ENCODE measurements at places on chromosomes 7 and 10. TPM values are rescaled to one million over a fixed set of nuclear protein-coding genes. Genes with fewer than 3 reads are reported as not detected.
A peak's percentile ranks its signal among the peaks of the same experiment; 100 is the strongest.

Gene AGAP5
- 6.0 TPM for total RNA-seq

Gene CFAP46
- 0.70 TPM for total RNA-seq

Gene SP4
- 21.2 TPM for total RNA-seq

Gene HOXA1
- 0.10 TPM for total RNA-seq

DNA sequence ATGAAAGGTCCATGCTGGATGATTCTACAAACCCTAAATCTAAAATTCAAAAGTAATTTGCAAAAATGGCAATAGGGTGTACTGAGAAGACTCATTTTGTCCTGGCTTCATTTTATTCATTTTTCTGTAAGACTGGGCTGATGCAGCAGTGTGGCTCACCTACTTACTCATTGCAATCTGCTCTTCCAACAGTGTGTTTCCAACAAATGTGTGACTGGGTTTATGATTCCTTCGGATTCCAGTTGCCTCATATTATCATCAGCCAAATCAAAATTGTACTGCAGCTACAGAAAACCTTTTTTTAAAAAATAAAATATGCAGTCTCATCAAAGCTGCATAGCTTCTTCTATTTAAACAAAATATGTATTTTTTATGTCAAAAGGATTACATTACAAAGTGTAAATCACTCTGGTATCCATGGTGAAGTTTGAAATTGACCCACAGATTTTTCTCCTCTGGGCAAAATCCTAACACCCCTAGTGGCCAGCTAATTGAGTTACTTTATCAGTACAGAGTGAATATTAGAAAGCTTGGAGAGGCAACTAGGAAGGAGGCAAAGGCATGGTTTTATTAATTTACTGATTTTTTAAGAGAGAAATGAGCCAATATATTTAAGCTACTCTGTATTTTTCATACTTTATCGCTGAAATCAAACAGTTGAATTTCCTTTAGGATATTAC is 390.3 kb downstream of the MAGI2 start:
- no peak for DNase-seq

DNA sequence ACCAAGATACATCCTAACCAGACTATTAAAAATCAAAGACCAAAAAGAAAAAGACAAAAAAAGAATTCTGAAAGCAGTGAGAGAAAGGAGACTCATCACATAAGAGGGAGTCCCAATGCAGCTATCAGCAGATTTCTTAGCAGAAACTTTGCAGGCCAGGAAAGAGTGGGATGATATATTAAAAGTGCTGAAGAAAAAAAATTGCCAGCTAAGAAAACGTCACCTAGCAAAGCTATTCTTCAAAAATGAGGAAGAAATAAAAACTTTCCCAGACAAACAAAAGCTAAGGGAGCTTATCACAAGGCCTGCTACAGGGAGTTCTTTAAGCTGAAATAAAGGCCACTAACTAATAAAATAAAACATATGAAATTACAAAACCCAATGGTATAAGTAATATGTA is 40.5 kb upstream of the CDK6 start:
- no peak for DNase-seq

DNA sequence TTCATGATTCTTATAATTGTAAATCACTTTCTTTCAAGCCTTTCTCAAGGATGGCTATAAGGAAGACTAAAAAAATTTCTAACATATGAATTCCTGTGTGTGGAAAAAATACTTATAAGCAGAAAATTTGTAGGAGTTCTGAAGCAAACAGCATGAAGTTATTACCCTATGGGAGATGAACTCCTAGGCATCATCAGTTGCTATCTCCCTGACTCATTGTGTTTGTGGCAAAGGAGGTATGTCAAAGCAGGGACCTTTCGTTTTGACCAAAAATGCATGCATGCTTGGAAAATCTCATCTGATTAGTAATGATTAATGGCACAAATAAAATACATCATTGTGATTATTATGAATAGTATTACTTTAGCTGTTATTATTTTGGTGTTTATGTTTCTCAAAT is 59.4 kb downstream of the CALCR start:
- no peak for DNase-seq

DNA sequence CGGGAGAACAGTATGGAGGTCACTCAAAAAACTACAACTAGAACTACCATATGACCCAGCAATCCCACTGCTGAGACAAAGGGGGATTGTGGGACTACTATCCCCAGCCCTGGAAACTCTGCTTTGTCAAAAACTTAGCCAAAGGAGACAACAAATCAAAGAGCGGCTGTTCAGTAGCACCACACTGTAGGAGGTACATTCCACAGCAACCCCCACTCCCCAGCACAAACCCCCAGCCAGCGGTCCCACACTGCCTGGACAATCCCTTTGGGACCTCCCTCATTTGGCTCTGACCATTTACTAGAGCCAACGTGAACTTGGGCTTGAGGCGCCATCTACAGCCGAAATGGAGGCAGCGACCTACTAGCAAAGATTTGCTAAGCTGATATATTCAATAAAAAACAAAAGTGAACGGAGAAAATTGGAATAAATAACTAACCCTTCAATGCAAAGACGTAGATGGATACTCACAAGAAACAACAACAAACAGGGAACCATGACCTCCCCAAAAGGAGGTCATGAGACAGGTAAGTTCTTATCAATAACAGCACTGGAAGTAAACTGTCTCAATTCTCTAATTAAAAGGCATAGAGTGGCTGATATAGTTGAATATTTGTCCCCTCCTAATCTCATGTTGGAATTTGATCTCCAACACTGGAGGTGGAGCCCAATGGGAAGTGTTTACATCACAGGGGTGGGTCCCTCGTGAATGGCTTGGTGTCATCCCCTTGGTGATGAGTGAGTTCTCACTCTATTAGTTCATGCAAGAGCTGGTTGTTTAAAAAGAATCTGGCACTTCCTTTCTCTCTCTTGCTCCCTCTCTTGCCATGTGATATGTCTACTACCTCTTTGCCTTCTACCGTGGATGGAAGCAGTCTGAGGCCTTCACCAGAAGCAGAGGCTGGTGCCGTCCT is 119.0 kb upstream of the KCNMA1 start:
- peak; percentile 81 for DNase-seq

- no peak for DNase-seq
Measured at GRCh38 chr7:77413861-77414424, 2.2 kb downstream of the GSAP start.

GRCh38 chr7:6162650-6163366 is 109.6 kb downstream of the CYTH3 start:
- DNase-seq = no peak

DNA sequence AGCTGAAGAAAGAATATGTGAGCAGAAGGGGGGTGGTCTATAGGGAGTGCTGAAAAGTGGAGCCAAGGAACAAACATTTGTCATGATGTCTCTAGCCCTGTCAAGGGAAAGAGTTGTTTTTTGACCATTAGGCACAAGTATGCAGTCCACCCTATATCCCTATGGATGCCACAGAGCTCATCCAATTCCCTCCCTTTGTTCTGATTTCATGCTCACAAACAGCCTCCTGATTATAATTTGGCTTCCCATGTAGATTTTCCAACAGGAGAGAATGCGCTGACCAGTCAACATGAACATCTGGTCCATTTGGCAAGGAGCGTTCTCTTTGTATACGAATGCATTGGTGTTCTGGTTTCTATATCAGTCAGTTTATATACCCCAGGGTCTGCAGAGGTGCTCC is 12.1 kb upstream of the CEP41 start:
- no peak for DNase-seq

GRCh38 chr10:48587101-48587500 is 17.8 kb downstream of the ARHGAP22 start:
- DNase-seq = no peak

DNA sequence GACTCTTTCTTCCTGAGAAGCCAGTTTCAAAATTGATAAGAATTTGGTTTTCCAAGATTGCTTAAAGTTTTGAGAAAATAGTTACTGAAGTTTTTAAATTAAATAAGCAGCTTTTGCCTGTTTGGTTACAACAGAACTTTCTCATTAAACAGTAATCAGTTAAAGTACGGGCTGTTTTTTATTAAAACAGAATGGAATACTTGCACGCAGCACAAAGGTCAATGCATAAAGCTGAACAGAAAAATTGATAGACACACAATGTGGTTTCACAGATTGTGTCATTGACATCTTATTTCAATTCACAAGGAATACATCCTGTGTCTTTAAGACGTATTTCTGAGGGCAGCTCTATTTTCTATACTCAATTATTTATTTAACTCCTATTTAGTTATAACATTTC is 192.2 kb downstream of the PRKG1 start:
- no peak for DNase-seq
